Fibroblast of the conjunctiva (primary cell): ENCODE measurements at places on chromosomes 2 and 18.
A peak's percentile ranks its signal among the peaks of the same experiment; 100 is the strongest.

- DNase-seq, result no peak
These were observed at the start of gene SAG for GRCh38 chr2:233307565-233307964. TSS of gene SAG (plus strand) at chr2:233307816. CDS start at chr2:233309190, 1,374 bp downstream.

- DNase-seq, result no peak
These were observed 122.9 kb upstream of the KLF7 start for GRCh38 chr2:207288628-207289027.

- DNase-seq, result peak; percentile 22
These were observed 26.1 kb upstream of the FN1 start for GRCh38 chr2:215461836-215462532.

DNA sequence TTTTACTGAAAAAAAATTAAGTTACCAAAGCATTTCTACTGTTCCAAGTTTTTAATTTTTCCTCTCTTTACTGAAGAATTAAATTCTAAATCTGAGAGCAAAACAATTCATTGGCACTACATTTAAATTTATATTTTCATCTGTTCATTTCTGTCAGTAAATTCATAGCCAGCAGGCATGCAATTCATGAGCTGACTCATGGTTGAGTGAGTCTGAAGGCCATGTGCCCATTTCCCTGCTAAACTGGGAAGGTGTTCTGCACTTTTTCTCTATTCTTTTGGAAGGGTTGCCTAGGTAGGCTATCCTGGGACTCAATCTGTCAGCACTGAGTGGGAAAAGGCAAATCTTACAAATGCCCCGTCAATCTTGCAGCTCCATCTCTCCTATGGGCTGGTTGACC is 88.7 kb downstream of the KLHL14 start:
- no peak for DNase-seq

DNA sequence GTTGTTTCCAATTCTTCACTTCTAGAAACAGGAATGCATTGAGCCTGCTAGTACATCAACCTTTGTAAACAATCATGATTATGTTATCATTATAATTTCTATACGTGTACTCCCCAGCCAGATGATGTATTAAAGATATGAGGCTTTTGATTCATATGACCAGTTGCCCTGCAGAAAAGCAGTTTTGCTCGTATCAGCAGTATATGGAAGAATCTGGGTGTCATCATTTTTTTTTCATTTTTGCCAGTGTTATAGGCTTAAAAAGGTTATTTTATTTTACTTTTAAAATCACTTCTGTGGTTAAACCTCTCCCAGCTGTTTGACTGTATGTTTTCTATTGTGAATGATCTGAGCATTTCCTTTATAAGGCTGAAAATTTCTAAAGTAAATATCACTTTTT is 471.8 kb upstream of the NRP2 start:
- no peak for DNase-seq

GRCh38 chr2:11466307-11467128 is 557 bp upstream of the E2F6 start:
- no peak for DNase-seq

DNA sequence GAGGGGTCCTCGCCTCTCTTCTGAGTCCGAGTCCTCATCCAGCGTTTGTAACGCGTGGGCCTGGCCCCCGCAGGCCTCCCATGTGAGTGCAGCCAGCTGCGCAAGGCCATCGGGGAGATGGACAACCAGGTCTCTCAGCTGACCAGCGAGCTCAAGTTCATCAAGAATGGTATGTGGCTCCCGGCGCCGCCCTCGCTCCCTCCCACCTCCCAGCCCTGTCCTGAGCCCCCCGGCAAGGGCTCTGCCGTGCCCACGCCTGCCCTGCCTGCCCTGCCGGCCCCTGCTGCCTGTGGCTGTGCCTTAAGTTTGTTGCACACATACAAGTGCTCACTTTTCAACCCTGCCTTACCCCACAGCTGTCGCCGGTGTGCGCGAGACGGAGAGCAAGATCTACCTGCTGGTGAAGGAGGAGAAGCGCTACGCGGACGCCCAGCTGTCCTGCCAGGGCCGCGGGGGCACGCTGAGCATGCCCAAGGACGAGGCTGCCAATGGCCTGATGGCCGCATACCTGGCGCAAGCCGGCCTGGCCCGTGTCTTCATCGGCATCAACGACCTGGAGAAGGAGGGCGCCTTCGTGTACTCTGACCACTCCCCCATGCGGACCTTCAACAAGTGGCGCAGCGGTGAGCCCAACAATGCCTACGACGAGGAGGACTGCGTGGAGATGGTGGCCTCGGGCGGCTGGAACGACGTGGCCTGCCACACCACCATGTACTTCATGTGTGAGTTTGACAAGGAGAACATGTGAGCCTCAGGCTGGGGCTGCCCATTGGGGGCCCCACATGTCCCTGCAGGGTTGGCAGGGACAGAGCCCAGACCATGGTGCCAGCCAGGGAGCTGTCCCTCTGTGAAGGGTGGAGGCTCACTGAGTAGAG is 14.4 kb upstream of the ALLC start:
- DNase-seq, result no peak

DNA sequence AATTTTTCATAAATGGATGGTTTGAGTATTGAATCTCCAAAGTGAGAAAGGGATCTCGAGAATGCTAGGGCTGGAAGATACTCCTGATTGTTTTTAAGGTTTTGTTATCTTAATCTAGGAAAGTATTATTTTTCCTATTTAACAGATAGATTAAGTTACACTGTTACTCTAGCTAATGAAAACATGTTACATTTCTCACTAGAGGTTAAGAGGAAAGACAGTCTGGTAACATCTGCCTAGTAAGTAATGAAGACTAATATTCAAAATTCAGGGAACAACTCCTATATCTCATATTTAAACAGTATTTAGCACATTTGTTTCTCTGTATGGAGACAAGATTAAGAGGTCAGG is 2.0 kb downstream of the GALNT3 start:
- no peak for DNase-seq

DNA sequence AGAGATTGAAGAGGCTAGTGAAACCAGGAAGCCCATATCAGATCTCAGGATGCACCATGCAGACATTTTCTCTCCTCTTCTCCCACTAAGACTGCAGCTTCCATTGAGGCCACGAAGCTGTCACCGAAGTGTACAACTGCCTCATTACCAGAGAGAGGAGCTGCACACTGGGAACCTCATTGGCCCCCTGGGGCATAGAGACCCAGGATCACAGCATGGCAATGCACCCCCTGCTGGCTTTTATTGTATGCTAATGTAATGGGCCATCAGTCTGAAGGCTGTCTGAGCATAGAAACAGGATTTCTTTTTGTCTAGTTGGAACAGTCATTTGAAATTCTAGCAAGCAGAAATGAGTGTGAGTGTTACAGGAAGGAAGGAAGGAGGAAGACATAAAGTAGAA is 861.6 kb upstream of the CELF4 start:
- DNase-seq, result no peak

DNA sequence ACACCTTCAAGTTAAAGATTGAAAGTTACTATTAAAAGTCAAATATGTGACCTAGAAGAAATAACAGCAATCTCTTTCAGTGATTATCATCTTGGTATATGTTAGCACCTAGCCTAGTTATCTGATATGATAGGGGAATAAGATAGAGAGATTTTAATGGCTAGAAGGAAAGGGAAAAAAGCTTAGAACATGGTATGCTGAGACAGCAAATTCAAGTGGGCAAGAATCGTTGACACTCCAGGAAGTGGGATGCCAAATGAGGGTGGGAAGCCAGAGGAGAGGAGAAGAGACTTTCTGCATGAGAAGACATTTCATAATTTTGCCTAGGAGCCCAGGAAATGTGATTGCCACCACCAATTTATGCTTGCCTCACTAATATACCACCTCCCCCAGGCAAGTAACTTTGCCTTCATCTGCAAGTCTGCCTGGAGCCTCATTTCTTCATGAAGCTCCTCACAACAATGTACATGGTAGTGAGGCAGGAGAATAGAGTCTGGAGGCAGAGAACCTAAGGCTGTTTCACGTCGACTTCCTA is 504.9 kb downstream of the TNS1 start:
- DNase-seq, result no peak

GRCh38 chr2:226140594-226140993 is 659.0 kb downstream of the IRS1 start:
- DNase-seq, result no peak

DNA sequence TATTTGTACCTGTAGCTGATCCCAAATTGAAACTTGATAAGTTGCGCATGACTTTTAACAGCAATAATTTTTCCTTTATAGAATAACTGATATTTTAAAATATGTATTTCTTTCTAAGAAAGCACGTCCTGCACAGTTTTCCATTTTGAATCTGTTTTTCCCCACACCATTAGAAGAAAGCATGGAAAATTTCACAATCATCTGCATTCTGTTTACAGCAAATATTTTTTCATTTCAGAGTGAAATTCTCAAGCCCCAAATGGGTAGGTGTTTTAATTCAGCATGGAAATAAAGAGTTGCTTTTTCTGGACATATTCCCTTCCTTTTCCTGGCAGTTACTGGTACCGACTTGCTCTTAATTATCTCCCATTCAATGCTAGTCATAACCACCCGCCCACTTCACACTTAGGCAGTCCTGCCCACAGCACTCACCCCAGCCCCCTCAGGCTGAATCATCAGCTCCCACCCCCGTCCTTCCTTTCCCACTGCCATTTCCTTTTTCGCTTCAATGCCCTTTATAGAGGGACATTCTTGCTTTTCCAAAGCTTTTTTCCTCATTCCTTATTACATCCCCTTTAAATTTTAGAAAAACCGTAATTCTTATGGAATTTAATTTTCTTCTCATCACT is 89.2 kb upstream of the GLS start:
- DNase-seq, result no peak

DNA sequence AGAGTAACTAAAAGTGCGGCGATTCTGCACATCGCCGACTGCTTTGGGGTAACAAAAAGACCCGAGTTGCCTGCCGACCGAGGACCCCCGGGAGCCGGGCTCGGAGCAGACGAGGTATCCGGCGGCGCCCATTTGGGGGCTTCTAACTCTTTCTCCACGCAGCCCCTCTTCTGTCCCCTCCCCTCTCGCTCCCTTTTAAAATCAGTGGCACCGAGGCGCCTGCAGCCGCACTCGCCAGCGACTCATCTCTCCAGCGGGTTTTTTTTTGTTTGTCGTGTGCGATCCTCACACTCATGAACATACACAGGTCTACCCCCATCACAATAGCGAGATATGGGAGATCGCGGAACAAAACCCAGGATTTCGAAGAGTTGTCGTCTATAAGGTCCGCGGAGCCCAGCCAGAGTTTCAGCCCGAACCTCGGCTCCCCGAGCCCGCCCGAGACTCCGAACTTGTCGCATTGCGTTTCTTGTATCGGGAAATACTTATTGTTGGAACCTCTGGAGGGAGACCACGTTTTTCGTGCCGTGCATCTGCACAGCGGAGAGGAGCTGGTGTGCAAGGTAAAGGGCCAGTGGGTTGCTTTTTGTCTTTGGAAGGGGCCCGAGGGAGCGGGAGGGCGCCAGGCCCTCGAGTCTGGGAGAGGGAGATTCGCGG is 1.4 kb downstream of the TRIB2 start:
- no peak for DNase-seq

DNA sequence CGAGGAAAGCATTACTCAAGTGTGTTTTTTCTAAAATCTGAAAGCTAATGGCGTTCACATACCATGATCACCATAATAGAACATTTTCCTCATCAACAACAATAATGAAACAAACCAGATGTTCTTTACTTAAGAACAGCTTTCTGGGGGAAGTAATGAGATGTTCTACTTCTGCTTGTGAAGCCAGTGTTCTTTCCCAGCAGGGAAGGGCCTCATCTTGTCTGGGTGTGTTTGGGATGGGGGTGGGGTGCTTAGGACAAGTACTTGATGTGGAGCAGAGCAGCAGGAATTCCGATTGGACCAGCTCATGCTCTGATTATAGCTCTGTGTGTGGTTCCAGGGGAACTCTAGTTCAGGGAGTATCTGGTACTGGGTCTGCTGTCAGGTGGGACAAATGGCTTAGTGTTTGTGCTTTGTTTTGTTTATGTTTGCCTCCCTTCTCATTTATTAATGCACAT is 163.0 kb upstream of the NOSTRIN start:
- DNase-seq, result peak; percentile 60

- DNase-seq, result peak; percentile 4
These were observed 157.0 kb upstream of the CBLN2 start for GRCh38 chr18:72700961-72701710.

DNA sequence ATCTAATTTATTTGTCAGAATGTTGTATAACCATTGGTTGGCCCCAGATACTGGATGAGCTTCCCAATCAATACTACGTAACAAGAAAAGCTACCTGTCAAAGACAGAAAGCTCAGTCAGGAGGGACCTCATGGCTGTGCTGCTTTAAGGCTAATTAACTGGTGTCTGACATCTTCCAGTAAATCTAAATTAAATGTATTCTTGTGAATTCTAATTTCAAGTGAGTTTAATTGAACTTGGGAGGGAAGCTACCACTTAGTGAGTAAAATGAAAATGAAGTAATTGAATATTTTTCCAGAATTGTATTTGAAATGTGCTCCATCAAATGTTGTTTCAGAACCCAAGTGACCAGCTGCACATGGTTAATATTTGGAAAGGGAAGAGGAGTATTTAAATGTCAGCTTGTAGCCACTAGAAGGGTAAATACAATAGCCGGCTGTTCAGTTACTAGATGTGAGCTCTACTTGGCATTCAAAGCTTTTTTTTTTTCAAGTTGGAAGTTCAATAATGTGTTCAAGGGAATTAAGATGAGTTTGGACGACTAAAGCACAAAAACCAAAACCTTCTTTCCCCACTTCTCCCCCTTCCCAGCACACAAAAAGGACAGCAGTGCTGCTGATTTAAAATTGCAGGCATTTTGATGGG is 62.0 kb downstream of the GPR39 start:
- DNase-seq, result no peak
